ENCODE measurements at places on chromosomes 3 and 15.

GRCh38 chr15:81596159-81596865 is 222.3 kb upstream of the TMC3 start:
- no peak for DNase-seq

GRCh38 chr15:100680726-100681125 is 78.3 kb downstream of the ASB7 start:
- no peak for DNase-seq

DNA sequence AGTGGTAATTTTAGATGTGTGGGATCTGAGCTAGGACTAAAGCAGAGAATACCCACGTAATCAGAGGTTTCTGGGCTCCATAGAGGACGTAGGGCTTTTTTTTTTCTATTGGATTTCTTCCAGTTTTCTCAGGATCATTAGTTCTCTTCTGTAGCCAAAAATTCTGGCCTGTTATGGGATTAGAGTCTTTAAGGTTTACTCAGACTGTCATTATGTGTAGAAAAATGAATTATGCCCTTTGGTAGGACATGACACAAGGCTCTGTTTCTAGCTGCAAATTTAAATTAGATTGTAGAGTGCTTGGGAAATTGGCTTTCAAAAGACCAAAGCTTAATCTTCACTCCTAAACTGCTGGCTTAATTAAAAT is 1.9 kb downstream of the SETD5 start:
- no peak for DNase-seq

DNA sequence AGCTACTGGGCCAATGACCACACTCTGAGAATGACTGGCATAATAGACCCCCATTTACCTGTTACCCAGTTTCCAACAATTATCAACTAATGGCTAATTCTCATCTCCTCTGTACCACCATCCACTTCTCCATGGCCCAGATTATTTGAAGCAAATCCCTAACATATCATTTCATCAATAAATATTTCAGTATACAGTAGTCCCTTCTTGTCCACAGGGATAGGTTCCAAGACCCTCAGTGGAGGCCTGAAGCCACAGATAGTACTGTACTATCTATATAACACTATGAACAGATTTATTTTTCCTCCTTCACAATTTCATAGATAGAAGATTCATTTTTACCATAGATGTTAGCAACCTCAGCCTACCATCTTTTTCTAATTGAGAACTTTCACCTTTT is 68.3 kb downstream of the IFT80 start:
- no peak for DNase-seq

DNA sequence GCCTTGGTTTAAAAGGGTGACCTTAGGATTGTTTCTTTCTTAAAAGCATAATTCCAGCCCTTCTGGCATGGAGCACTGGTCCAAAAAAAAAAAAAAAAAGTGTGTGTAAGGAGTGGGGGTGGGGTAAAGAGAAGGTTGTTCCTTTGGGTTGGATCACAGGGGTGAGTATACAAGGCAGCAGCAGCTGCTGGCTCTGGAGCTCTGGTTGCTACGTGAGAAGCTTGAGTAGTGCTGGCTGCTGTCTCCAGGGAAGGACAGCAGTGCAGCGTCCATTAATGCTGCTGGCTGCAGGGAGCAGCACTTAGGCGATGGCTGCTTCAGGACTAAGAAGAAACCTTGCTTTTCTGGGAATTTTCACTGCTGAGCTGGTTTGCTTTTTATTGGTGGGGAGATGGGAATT is 2.3 kb downstream of the SETD5 start:
- DNase-seq = no peak

GRCh38 chr15:101664303-101664913 is 12.2 kb upstream of the TM2D3 start:
- no peak for DNase-seq

GRCh38 chr3:111311709-111312235 is 230.2 kb upstream of the CD96 start:
- no peak for DNase-seq

DNA sequence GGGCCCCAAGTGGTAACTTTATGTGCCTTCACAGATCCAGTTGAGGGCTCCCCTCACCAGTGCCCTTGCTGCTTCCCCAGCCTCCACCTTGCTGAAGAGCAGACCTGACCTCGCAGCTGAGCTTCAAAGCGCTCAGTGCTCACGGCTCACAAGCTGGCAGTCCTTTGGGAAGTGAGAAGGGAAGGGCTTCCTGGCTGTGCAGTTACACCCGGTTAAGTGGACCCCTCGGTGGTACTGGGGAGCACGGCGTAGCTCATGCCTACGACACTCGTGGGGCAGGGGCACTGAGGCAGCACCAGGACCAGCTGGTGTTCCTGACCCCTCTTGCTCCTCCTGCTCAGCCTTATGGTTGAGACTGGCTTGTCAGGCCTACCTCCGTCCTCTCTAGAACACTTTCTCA is 629.0 kb upstream of the TBL1XR1 start:
- DNase-seq = no peak

DNA sequence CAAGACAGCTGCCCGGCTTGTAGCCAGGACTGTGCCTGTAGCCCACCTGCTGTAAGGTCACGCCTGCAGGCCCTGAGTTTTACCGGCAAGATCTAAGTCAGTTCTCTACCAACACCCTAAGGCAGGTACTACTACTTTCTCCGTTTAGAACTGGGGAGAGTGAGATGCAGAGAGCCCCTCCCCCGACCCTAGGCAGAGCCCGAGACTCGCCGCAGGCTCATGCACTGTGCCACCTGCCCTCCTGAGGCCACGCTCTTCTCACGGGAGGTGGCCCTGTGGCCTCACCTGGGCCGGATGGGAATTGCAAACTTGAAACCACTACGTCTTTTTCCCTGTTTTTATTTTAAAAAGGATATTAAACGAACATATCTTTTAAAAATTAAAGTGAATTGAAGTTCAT is 36.9 kb upstream of the PCSK6 start:
- DNase-seq = no peak

- no peak for DNase-seq
Observed at GRCh38 chr15:79874242-79874641, 22.6 kb downstream of the MTHFS start.

- no peak for DNase-seq
Observed at GRCh38 chr15:41408234-41408641, 5.9 kb upstream of the NDUFAF1 start.

- no peak for DNase-seq
Observed at GRCh38 chr3:82080792-82081191, 319.3 kb upstream of the GBE1 start.

Data from stimulated activated CD8-positive, alpha-beta memory T cell treated with anti-CD3 and anti-CD28 coated beads, Interleukin-15, amount 100 ng/mL, for 24 hours (primary cell).